ENCODE measurements at places on chromosomes 5 and 9. TPM values are rescaled to one million over a fixed set of nuclear protein-coding genes. Genes with fewer than 3 reads are reported as not detected.

Gene CORO2A
- 26.1 TPM for total RNA-seq

Gene INSL4
- total RNA-seq = not detected

DNA sequence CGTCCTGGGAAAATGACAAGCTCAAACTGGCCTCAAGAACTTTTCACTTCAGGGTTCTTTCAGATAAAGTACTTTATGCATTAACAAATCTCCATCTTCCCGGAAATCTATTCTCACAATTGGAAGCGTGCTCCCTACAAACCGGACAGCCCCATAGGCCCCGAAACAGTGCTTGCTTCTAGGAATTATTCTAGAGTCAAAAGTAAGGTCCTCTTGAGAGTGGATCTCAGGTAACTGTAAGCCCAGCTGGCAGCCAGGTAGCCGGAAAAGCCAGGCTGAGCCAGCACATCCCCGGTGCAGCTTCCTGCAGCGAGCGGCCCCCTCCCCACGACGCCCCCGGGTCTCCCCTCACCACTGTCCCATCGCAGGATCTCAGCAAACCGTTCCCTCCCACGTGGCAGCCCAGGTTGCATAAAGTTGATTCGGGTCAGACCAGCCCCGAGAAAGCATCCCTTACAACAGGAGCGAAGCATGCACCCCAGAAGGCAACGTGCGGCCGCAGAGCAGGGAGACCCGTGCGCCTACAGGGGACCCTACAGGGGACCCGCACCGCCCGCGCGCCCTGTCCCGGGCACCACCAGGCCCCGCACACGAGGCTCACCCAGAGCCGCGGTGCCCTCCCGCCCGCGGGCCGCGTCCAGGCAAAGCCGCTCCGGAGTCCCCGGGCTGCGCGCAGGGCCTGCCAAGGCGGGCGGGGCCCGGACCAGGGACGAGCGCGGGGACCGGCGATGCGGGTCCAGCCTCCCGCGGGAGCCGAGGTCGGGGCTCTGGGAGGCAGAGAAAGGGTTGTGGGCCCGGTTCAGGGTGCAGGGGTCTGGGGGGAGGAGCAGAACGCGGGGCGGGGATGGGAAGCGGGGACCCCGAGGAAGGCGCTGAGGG lies 920 bp downstream of the LPCAT1 start:
- H3K27me3 ChIP-seq = no peaks in the 10 kb centered on the region
- peaks cover 33% of the 10 kb centered on the region for H3K4me1 ChIP-seq
- peaks cover 39% of the 10 kb centered on the region for H3K36me3 ChIP-seq
- H3K4me3 ChIP-seq = peak overlapping the region; percentile 68
- peak overlapping the region; percentile 84 for H3K27ac ChIP-seq

DNA sequence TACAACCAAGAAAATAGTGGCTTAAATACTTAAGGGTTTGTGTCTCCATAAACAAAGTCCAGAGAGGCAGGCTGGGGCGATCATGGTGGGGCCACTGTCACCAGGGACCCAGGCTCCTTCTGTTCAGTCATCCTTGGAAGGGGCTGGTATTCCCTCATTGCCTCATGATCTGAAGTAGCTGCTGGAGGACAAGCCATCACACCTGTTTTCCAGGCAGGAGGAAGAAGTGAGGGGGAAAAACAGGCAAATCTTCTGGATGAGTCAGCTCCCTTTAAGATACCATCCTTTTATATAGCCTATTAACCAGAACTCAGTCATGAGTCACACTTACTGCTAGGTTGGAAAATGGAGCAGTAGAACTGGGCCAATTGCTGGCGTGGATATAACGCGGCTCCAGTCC lies 92.3 kb downstream of the DAP start:
- peaks cover 4% of the 10 kb centered on the region for H3K4me1 ChIP-seq
- H3K4me3 ChIP-seq = no peak overlapping the region
- no peak overlapping the region for H3K27ac ChIP-seq
- no peaks in the 10 kb centered on the region for H3K36me3 ChIP-seq
- no peaks in the 10 kb centered on the region for H3K27me3 ChIP-seq
- DNase-seq = no peak

Gene KCNMB1
- 2.5 TPM for total RNA-seq

- no peaks in the 10 kb centered on the region for H3K27me3 ChIP-seq
- no peak overlapping the region for H3K4me3 ChIP-seq
- no peaks in the 10 kb centered on the region for H3K36me3 ChIP-seq
- no peak overlapping the region for H3K27ac ChIP-seq
- H3K4me1 ChIP-seq = no peaks in the 10 kb centered on the region
Observed at GRCh38 chr5:122591828-122592227, 183.1 kb upstream of the SNX2 start.

Gene GRIA1
- total RNA-seq = 10.3 TPM

Gene HTR1A
- not detected for total RNA-seq

DNA sequence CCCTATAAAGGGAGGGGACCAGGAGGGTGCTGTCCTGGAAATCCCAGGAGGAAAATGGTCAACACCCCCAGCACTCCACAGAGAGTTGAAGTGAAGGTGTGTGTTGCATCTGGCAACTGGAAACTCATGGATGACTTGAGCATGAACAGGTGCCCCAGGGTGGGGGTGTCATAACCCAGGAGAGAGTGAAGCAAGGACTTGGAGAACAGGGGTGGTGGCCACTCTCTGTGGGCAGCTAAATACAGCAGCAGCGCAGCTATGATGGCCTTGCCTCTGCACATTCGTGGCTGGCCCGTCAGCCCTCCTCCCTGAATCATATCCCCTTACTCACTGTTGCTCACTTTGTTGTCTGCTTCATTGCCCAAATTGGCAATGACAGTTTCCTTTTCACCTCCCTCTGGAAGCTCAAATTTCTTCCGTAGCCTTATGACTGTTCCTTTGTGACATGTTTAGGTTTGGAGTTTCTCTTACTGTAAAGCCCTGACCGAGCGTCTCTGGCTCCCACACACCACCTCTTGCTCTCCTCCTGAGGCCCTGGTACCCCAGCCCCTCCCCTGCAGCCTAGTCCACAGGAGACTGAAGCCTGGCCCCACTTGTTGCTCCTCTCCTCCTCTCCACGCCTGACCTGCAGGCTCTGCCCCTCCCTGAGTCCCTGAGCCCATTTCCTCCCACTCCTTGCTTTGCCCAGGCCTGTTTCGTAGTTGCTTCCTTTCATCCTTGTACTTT lies 185.8 kb downstream of the CD180 start:
- H3K36me3 ChIP-seq = no peaks in the 10 kb centered on the region
- DNase-seq = no peak
- peak overlapping the region; percentile 52 for H3K27ac ChIP-seq
- no peaks in the 10 kb centered on the region for H3K27me3 ChIP-seq

Gene PROB1
- total RNA-seq = 0.86 TPM

Gene BAAT
- total RNA-seq = not detected

- no peaks in the 10 kb centered on the region for H3K36me3 ChIP-seq
- DNase-seq = no peak
- H3K27me3 ChIP-seq = peaks cover 13% of the 10 kb centered on the region
Observed at GRCh38 chr9:135525241-135526088, 4.2 kb downstream of the LCN1 start.

DNA sequence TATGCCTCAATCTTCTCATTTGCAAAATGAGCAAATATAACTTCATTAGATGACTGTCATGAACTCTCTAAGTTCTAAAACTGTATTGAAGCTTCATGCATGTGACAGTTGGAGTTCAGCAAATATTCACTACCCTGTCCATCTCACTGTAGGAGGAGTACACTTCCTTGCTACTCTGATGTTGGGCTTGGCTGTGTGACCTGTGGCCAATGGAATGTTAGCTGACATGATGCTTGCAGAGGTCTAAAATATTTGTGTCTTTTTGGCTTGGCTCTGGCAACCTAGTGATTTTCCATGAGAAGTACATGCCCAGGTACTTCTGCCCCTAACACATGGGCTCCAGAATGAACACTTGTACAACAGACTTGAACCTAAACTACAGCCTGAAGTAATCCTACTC lies 203.1 kb upstream of the ANKH start:
- DNase-seq = no peak
- H3K27ac ChIP-seq = no peak overlapping the region
- H3K4me3 ChIP-seq = no peak overlapping the region
- no peaks in the 10 kb centered on the region for H3K36me3 ChIP-seq
- H3K4me1 ChIP-seq = no peaks in the 10 kb centered on the region

All from lower lobe of right lung (tissue), 2 donors.